ENCODE measurements at places on chromosomes 3 and 15.

DNA sequence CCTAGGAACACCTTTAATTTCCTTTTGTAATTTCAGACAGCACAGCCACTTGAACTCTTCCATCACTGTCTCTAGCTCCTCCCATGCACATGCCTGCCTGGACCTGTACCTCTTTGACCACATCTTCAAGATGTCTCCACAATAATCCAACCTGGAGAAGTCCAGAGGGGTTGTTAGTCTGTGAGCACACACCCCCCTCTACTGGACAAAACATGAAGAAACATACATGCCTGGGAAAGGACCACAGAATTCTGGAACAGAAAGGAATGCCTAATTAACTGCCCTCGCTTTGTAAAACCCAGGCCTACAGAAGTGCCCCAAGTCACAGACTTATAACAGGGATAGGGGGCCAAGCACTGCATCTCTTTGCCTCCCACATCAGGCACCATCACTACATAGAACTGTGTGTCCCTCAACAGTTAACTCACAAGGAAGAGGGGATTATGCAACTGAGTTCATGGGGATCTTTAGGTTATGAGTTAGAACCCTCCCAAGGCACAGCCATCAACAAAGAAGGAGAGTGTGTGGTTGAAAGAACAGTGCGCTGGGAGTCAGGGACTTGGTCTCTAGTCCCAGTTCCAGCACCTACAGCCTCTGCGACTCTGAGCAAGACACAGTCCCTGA, 61.7 kb downstream of the FMN1 start:
- no peak for DNase-seq

GRCh38 chr15:94047566-94047965, 183.8 kb upstream of the MCTP2 start:
- no peak for DNase-seq

DNA sequence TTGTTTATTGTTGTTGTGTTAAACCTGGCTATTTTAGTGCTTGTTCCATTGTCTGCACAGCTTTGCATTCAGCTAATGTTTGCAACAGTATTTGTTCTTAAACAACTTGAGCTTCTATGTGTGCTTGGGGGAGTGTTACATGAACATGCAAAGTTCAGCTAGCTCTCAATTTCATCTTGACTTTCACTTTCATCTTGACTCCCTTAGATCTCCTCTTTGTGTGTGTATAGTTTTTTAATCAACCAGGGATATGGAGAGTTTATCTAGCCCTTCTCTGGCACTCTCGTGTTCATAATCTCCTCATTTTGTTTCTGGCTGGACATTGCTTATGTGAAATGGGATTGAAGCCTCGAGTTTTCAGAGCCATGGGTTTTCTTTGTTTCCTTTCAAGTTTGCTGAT, 212.4 kb upstream of the ZBTB20 start:
- DNase-seq, result no peak

DNA sequence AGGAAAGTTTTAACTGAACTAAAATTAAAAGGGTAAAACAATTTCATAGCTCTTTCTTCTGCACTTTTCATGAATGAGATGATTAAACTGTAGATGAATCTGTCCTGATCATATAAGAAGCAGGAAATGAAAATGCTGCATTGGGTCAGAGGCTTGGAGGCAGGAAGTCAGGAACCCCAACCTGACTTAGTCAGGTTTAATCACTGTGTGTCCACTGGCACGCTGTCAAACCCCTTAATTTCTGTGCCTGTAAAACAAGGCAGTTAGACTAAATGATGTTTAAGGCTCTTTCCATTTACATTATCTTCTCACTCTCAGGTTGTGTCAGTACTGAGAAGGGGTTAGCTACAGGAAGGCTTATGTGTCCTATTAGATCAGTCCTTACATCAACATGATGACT, 193.3 kb upstream of the TTC14 start:
- no peak for DNase-seq

DNA sequence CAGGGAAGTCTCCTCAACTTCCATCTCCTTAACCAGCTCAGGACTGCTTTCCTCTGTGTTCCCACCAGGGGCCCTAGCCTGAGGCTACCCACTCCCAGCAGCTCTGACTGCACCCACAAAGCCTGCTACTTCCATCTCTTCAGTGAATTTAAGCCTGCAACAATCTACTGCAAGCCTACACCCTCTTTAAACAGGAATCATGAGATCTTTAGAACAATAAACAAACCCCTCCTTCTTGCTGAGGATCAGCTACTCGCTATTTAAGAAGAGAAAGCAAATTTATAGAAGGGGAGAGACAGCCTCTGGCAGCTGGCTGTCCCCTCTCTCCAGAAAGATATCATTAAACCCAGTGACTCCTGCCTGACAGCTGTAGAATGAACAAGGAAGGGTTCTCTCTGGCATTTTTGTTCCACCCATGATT, 51.9 kb downstream of the ARHGAP31 start:
- DNase-seq, result no peak

GRCh38 chr3:148428862-148429605, 268.7 kb upstream of the AGTR1 start:
- no peak for DNase-seq

DNA sequence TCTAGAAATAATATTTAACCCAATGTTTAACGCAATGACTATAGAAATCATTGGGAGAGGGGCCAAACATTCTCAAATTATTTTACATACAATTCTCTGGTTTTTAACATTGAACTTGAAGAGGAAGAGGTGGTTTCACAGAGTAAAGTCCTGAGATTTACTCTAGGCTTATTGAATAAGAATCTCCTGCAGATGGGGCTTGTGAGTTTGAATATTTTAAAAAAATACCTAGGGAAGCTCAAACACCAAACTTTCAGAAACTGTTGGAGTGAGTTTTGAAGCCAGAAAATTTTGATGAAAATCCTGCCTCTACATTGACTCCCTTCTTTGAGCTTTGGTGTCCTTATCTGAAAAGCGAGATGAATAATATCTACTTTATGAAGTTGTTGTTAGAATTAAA, 906.6 kb downstream of the TUSC7 start:
- DNase-seq, result no peak

DNA sequence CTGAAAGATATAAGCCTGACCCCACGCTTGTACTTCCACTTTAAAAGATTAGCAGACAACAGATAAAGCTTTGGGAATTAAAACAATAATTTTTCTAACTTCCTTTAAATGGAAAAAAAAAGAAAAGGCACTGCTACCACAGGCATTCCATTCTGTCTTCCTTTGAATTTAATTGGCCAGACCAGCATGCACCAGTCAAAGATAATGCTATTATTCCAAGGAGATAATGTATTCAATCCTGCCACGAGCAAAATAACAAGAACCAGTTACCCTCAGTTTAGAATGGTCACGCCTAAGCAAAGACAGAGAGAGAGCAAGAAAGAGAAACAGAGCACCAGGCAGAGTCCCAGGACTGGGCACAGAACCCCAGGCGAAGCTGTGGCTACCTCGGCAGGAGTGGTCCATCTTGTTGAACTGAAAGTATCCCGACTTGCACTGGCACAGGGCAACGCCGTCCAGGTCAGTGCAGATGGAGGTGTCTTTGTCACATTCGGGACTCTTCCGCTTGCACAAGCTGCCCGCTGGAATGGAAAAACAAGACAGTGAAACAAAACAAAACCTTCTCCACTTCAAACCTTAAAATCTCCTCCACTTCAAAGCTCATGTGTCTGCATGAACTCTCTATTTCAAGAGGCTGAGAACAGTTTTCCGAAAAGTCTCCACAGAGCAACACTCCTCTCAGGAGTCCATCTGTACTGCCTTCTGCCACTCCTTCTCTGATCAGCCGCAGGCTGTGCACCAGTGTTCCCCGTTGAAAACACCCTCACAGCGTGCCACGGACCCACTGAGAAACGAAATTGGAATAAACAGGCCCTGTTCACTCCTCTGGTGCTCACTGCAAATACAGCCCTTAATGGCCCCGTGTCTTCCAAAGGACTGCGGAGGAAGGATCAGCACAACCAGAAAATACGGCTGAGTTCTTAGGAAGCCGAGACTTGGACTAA, 58.2 kb downstream of the HEG1 start:
- DNase-seq, result no peak

Measured in activated naive CD4-positive, alpha-beta T cell (primary cell).